Activated CD4-positive, alpha-beta T cell treated with anti-CD3 and anti-CD28 coated beads, Interleukin-2, amount 50 U/mL, for 24 hours (primary cell): ENCODE measurements at places on chromosomes 16 and 17.

- no peak for DNase-seq
Observed at GRCh38 chr17:29847527-29848400, 82.3 kb downstream of the SSH2 start.

GRCh38 chr17:66988069-66988798 is 23.7 kb downstream of the CACNG4 start:
- no peak for DNase-seq

DNA sequence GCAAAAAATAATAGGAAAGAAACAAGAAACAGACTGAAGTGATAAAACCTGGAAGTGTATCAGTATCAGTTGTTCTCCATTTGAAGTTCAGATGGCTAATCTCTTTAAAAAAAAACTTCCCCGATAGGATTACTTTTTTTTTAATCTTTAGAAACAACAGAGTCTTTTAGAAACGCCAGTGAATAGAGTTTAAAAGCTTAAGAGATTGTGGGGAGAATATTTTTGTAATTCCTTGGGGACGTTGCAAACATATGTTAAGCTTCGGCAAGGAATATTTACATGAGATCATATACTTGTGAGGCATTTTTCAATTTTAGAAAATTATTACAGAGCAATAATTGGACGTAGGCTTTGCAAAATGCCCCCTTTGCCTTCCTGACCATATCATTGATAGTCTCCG is 13.2 kb downstream of the MAF start:
- DNase-seq = no peak

DNA sequence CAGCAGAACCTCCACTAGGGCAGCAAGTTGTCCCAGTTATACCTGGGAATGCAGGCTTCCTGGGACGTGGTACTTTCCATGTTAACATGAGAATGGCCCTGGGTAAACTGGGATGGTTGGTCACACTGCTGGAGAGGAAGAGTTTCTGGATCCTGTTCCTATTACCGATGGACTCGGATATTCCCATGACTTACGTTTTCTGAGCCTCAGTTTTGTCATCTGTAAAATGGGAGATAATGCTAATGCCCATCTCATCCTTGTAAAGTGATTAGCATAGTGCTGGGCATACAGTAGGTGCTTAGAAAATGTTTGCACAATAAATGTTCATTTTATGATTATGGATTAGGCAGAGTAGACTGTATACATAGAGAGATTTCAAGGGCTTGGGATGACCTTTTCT is 280.9 kb upstream of the EEF2KMT start:
- no peak for DNase-seq
